ENCODE measurements at places on chromosomes 5 and 9.

- no peak for DNase-seq
Measured at GRCh38 chr5:372556-372995, 51.1 kb downstream of the AHRR start.

GRCh38 chr9:133645021-133645765 lies 9.0 kb downstream of the DBH start:
- DNase-seq = no peak

GRCh38 chr9:99823681-99824377 lies 2.1 kb downstream of the NR4A3 start:
- DNase-seq = peak; percentile 38

DNA sequence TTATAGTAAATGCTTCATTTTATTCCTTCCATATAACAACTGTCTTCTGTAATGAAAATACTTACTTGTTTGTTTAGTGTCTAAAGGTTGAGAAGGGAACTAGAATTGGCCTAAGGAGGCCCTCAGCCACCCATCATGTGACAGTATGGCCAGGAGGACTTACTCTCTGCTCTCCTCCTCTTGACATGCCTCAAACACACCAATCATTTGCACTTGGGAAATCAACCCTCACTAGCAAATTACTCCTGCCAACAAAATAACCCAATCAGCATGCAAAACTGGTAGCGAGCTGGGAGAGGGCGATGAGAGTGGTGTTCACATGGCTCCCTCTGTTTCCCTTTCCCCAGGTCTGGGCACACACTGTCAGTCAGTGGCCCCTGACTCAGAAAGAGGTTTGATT lies 58.6 kb upstream of the MEF2C start:
- no peak for DNase-seq

- DNase-seq = no peak
Measured at GRCh38 chr5:72584466-72584865, 77.3 kb upstream of the ZNF366 start.

DNA sequence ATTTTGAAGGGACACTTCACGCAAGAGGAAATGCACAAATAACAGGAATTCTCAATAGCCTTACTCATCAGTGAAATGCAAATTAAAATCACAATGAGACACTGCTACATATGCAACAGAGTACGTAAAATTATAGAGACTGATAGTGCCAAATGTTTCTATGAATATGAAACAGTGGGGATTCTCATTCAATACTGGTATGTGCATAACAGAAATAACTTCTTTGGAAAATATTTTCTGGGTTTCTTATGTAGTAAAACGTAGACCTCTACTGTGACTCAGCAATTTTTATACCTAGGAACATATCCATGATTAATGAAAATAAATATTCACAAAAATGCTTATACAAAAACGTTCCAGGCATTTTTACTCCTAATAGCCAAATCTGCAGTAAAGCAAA lies 1625.2 kb downstream of the MAT2B start:
- DNase-seq = no peak

DNA sequence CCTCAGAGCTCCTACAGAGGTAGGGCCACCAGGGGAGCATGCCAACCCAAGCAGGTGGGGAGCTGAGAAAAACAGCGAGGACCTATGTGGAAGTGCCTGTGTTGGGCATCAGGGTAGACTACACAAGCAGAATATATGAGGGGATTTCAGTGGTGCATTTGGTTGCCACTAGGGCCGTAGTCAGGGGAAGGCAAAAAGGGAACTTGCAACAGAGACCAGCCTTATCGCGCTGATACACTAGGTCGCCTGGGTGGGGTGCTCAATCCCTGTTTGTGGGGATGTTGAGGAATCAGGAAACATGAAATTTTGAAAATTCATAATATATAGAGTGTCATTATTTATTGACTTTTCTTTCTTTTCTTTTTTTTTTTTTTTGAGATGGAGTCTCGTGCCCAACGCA lies 370.9 kb upstream of the PRR16 start:
- DNase-seq = no peak

- DNase-seq = no peak
Measured at GRCh38 chr5:128579639-128580038, 41.6 kb upstream of the FBN2 start.

DNA sequence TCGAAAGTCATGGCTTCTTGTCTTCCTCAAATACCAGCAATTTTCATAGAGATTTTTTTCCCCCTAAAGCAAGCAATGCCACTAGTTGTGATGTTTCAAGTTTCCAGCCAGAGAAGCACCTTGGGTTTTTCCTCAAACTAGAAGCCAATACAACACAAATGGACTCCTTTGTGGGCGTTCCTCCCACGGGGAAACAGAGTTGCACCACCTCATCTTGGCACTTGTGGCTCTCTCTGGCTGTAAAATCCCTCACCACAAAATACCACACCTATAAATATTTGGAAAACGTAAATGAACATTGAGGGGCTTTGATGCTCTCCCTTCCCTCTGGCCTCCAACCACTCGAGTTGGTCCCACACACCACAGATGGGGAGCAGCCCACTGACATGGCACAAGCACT lies 67.2 kb upstream of the PCA3 start:
- no peak for DNase-seq
